CD4-positive, alpha-beta T cell treated with Interleukin-15 for 4 hours (primary cell): ENCODE measurements at places on chromosomes 5 and 9.

DNA sequence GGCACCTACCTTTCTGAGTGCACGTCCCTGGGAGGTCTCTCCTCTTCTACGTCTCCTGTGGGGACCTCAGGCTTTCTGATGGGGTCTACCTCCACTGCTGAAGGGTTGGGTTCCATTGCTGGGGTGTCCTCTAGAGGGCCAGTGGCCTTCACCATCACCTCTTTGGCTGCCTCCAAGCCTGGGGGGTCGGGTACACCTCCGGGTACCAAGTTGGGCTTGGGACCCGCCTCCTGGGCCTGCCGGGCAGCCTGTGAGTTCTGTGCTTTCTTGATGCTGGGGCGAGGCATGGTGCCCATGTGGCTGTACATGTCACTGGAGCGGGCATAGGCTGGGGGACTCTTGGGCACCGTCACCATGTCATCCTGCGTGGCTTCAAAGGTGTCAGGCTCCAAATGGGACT lies 4.5 kb downstream of the SH2D3C start:
- no peak for DNase-seq

- no peak for DNase-seq
Measured at GRCh38 chr9:83266666-83267496, 203.9 kb upstream of the RASEF start.

GRCh38 chr9:126609191-126609590 lies 4.5 kb upstream of the LMX1B start:
- DNase-seq: no peak

DNA sequence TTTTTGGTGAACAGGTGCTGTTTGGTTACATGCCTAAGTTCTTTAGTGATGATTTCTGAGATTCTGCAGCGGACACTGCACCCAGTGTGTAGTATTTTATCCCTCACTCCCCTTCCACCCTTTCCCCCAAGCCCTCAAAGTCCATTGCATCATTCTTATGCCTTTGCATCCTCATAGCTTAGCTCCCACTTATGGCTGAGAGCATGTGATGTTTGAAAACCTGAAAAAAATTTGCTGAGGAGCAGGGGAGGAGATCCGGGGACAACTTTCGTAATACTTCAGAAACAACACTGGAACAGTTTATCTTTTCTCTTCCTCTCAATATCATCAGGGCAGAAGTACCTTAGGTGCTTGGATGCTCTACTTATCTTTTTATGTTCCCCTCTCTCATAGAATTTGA lies 226.4 kb downstream of the ADAMTS6 start:
- DNase-seq: no peak

GRCh38 chr5:6626508-6626907 lies 6.3 kb downstream of the NSUN2 start:
- DNase-seq: no peak

DNA sequence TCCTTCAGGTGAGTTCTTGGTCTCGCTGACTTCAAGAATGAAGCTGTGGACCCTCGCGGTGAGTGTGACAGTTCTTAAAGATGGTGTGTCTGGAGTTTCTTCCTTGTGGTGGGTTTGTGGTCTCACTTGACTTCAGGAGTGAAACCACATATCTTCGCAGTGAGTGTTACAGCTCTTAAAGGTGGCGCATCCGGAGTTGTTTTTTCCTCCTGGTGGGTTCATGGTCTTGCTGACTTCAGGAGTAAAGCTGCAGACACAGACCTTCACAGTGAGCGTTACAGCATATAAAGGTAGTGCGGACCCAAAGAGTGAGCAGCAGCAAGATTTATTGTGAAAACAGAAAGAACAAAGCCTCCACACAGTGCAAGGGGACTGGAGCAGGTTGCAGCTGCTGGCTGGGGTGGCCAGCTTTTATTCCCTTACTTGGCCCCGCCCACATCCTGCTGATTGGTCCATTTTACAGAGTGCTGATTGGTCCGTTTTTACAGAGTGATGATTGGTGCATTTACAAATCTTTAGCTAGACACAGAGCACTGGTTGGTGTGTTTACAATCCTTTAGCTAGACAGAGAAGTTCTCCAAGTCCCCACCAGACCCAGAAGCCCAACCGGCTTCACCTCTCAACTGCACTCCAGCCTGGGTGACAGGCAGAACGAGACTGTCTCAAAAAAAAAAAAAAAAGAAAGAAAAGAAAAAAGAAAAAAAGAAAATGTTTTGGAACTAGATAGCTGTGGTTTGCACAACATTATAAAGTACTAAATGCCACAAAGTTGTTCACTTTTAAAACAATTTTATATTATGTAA lies 9.1 kb upstream of the ERMP1 start:
- peak; percentile 64 for DNase-seq

- DNase-seq: peak; percentile 68
Measured at GRCh38 chr9:130701059-130702022, 7.8 kb downstream of the EXOSC2 start.

DNA sequence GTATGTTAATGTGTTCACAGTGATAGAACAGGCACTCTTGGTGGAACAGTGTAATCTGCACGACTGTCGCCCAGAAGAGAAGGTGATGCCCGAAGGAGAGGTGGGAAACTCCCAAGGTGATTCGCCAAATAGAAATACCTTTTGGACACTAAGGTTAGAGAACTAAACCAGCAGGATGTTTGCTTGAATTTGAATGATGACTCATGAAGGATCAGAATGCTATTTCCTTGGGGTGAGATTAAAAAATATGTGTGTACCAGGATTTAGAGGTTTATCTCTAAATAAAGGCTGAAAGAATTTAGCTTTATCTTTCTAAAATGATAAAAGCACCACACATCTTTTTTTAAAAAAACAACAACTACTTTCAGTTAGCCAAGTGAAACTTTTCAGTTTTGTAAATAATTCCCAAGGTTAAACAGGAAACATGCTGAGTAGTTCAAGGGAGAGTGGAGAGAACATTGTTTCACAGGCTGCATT lies 297.4 kb upstream of the TAS2R1 start:
- no peak for DNase-seq

DNA sequence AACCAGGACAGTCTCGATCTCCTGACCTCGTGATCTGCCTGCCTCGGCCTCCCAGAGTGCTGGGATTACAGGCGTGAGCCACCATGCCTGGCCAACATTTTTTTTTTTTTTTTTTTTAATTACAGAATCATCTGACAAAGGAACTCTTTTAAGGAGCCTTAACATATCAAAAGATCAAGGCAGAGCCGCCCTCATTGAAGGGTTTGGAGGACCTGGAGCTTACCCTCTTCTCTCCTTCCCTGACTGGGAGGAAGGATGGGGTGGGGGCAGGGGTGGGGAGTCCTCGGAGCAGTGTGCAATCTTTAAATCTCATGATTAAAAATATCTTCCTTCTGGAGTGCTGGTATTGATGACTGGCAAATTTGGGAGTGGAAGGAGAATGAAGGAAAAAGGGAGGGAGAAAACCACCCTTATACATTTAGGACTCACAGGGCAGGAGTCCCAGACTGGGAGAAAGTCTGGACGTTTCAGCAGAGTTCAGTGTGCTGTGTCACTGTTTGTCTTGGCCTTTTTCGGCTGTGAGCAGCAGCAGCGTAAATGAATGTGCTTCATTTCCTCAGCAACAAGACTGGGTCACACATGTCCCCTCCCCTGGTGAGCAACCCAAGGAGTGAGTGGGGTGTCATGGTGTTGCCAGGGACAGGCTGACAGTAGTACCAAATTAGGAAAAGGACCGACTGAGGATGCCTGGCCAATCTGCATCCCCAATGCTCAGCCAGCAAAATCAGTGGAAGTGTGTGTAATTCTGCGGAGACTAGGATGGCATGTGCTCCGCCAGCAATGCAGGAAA lies 115.3 kb upstream of the BNC2 start:
- no peak for DNase-seq

DNA sequence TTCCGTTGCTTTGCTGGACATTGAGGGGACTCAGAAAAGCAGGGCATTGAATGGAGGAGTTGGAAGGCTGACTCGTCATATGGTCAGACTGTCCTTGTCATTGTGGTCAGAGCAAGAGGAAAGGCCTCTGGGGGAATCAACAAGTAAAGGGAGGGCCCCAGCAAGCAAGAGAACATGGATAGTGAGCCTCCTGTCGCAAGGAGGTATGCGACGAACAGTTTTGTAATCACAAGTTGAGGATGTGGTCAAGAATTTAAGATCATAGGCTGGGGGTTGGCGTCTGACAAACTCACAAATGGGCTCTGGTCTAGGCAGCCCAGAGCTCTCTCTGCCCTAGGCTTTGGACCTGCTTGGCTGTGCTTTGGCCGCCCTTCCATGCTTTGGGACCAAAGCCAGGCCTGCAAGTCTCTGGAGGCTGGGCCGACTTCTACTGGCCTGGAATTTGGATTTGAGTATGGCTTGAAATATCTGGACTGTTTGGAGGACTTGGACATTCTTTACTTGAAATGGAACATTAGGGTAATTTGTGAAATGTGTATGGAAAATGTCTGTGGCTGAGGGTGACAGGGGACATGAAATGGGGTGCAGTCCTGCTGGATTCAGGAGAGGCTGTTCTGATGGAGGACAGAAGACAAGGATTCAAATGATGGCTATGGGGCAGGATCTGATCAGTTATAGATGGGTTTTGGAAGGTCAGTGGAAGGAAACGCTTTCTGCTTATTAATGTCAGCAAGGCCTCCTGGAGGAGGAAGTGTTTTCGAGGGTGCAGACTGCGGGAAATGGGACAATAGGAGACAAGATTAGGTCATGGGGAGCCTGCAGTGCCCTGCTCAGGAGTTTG lies 19.2 kb upstream of the NDST1 start:
- DNase-seq: no peak

DNA sequence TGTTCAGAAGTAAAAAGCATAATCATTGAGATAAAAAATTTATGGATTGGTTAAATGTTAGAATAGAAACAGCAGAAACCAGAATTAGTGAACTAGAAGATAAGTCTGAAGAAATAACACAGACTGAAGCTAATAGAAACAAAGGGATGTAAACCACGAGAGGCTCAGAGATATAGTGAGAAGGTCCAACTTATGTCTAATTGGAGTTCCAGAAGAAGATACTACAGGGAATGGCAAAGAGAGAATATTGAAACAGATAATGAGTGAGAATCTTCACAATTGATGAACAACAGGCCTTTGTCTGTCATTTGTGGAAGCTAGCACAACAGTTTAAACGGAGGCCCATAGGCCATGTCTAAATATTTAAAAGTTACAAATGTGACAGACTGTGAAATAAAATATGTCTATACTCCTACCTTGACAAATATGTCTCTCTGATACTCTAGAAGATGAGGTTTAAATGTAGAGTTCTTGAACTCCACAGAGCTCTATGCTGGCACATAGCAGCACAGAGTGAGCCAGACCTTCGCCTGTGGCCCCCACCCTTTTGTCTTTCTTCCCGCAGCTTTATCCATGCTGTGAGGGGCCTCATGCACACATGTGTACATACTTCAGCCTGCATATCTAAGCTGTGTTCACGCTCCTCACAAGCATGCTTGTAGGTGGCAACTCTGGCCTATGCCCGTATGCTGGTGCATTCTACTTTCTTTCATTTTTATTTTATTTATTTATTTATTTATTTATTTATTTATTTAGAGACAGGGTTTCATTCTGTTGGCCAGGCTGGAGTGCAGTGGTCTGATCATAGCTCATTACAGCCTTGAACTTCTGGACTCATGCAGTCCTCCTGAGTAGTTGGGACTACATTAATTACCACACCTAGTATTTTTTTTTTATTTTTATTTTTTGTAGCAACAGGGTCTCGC lies 45.0 kb upstream of the ABL1 start:
- no peak for DNase-seq

DNA sequence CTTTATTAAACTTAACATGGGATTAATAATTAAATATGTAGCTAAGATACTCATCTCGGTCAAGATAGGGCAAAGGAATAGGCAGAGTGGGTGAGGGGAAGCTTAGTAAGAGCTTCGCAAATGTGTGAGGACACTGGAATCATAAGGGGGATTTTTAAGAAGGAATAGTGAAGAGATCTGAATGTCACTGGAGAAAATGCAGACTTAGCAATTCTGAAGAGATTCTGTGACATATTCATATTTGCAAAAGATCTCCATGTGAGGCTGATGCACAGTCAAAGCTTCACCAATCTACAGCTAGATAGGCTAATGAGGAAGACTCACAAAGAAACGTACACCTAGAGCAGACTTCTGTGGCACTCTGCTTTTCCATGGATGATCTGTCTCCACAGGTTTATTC lies 1202.8 kb upstream of the CDH6 start:
- DNase-seq: no peak

- no peak for DNase-seq
Measured at GRCh38 chr5:174734571-174735497, 10.5 kb downstream of the MSX2 start.

DNA sequence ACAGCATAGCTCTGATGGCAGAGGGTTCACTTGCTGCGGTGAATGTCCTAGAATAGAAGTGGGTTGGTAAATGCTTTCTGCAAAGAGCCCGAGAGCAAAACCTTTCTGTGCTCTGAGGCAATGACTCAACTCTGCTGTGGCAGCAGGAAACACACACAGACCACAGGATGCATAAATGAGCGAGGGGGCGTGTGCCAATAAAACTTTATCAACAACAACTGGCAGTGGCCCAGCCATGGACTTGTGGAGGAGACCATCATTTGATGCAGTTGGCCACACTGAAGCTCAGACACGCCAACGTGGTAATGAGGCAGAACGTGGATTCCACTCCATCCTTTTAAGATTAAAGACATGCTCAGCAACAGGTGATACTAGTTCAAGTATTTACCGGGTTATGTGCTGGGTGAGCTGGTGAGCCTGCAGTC lies 6.8 kb downstream of the MRPL36 start:
- DNase-seq: peak; percentile 90

GRCh38 chr9:11457825-11458790 lies 845.3 kb upstream of the PTPRD start:
- no peak for DNase-seq

GRCh38 chr5:73088026-73088425 lies 32.3 kb upstream of the TMEM171 start:
- no peak for DNase-seq

DNA sequence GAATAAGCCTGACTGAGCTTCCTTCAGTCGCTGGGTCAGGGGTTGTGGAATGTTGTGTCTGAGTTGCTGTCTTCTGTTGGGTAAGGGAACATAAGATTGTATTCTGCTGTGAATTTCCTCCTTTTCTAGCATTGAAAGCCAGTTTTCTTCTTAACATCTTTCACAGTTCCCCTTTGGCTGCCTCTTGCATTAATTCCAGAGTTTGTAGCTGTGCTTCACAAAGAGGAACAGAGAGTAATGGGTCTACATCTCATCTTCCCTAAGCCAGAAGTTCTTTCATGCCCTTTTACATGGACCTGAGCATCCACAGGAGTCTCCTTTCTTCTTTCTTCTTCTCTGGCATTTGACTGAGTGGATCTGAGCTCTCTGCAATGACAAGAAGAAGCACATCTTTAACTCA lies 686.8 kb downstream of the KCTD16 start:
- no peak for DNase-seq

GRCh38 chr9:130536701-130537107 lies 42.7 kb upstream of the FUBP3 start:
- DNase-seq: no peak

- DNase-seq: no peak
Measured at GRCh38 chr5:61333321-61333953, 1.4 kb downstream of the ZSWIM6 start.
